ENCODE measurements at places on chromosomes 11 and 22. TPM values are rescaled to one million over a fixed set of nuclear protein-coding genes. Genes with fewer than 3 reads are reported as not detected.
A peak's percentile ranks its signal among the peaks of the same experiment; 100 is the strongest.

DNA sequence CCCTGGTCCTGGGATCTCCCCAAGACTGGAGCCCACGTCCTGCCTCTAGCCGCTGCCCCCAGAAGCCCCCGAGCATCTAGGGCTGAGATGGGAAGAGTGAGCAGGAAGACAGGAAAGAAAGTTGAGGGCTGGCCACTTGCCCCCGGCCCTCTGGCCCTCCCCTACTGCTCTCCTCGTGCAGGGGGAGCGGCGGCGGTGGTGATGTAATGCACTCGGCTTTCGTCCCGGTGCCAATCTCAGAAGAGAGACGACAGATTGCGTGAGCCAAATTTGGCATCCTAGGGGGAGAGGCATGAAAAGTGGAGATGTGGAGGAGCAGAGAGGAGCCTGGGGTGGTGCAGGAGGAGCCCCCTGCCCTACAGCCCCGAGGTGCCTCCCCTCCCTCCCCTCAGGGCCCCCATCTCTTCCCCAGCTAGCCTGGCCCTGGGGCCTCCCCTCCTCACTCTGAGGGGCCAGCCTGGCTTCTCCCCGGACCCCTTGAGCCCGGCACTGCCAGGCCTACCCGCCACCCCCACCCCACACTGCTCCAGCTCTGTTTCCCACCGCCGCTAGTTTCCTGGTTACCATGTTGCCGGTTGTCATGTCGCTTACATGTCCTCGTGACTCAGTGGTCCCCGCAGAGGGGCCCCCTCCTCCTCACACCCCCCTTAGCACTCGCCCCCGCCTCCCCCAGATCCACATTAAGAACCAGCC is 2.5 kb downstream of the KCNJ4 start:
- peaks cover 10% of the 10 kb centered on the region for H3K27me3 ChIP-seq
- peak overlapping the region; percentile 53 for H3K4me3 ChIP-seq
- H3K27ac ChIP-seq = peak overlapping the region; percentile 95
- no peaks in the 10 kb centered on the region for H3K36me3 ChIP-seq
- peaks cover 24% of the 10 kb centered on the region for H3K4me1 ChIP-seq

Gene PRDX5
- total RNA-seq = 395 TPM

Gene ANO9
- total RNA-seq = 0.26 TPM

DNA sequence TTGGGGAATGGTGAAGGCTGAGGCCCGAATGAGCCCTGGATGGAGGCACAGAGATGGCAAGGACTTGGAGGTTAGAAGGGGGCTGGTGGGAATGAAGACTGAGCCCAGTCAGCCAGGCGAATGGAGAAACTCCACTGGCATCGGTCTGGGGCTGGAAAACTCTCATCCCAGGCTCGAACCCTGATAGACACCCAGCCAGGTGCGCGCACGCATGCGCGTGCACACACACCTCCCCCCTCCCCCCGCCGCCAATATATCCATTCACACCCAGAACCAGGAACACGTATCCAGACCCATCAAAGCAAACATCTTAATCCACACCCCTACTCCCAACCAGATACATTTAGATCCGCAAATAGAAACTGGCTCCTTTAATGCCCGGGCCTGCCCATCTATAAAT is 139.3 kb downstream of the CEP164 start:
- no peak overlapping the region for H3K27ac ChIP-seq
- H3K4me3 ChIP-seq = no peak overlapping the region
- no peaks in the 10 kb centered on the region for H3K27me3 ChIP-seq

Gene MMP13
- not detected for total RNA-seq

DNA sequence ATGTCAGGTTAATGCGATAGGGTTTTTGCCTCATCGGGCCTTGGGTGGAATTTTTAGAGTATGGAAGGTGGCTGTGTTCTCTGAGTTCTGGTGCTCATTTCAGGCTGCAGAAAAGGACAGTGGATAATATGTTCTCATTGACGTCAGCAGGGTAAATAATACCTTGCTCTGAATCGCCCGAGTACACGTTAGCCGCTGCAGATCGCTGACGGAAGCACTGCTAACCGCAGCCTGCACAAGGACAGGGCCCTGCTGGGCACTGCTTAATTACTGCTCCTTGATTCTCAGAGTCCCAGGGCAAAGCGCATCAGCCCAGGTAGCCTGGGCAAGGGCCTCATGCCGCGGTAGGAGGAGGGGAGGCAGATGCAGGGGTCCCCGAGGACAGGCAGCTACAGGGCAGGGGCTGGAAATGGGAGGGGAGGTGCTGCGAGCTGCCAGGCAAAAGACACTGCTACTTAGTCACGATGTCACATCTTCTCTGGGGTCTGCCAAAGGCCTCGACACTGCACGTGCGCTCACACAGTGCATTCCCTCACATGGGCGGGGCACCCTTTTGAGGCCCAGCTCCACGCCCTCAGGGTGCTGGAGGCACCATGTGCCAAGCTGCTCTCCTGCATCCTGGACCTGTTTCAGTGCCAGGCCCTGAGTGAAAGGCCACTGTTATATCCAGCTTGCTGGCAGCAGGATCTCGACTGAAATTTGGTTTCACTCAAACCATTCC is 35.2 kb downstream of the PPP2R1B start:
- H3K27me3 ChIP-seq = no peaks in the 10 kb centered on the region
- H3K4me1 ChIP-seq = peaks cover 77% of the 10 kb centered on the region
- no peaks in the 10 kb centered on the region for H3K36me3 ChIP-seq

GRCh38 chr22:45612940-45613339 is 58.7 kb upstream of the ATXN10 start:
- H3K4me3 ChIP-seq = peak overlapping the region; percentile 26
- H3K27ac ChIP-seq = no peak overlapping the region
- H3K36me3 ChIP-seq = no peaks in the 10 kb centered on the region
- DNase-seq = no peak

- no peaks in the 10 kb centered on the region for H3K36me3 ChIP-seq
- H3K4me1 ChIP-seq = peaks cover 11% of the 10 kb centered on the region
- no peak overlapping the region for H3K27ac ChIP-seq
Observed at GRCh38 chr22:30538280-30538679, 8.3 kb downstream of the SEC14L6 start.

- H3K36me3 ChIP-seq = peaks cover 8% of the 10 kb centered on the region
- peaks cover 43% of the 10 kb centered on the region for H3K4me1 ChIP-seq
- H3K27ac ChIP-seq = peak overlapping the region; percentile 34
- H3K27me3 ChIP-seq = no peaks in the 10 kb centered on the region
Observed at GRCh38 chr11:63855975-63856374, 17.1 kb downstream of the MARK2 start.

Gene MB
- total RNA-seq = 15,160 TPM

DNA sequence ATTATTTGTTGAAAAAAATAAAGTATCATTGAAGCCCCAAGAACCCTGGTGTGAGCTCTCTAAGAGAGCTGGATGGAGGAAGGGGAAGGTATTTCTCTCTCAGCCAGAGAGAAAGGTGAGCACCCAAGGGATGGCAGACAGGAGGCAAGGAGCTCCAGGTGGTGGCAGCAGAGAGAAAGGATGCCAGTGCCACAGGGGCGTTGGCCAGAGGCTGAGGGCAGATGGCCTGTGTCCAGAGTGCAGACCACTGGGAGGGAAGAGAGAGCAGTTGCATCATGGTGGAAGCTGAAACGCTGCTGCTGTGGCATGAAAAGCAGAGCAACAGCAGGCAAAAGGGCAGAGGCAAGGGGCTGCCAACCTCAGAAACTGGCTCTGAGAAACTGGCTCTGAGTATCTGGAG is 8.5 kb downstream of the SPON1 start:
- no peaks in the 10 kb centered on the region for H3K27me3 ChIP-seq
- H3K36me3 ChIP-seq = no peaks in the 10 kb centered on the region
- H3K27ac ChIP-seq = no peak overlapping the region
- no peak for DNase-seq

GRCh38 chr22:19169002-19169946 is 9.3 kb downstream of the SLC25A1 start:
- peaks cover 52% of the 10 kb centered on the region for H3K27me3 ChIP-seq
- peaks cover 45% of the 10 kb centered on the region for H3K4me1 ChIP-seq
- no peak for DNase-seq
- H3K36me3 ChIP-seq = no peaks in the 10 kb centered on the region
- no peak overlapping the region for H3K27ac ChIP-seq
- H3K4me3 ChIP-seq = peak overlapping the region; percentile 16

DNA sequence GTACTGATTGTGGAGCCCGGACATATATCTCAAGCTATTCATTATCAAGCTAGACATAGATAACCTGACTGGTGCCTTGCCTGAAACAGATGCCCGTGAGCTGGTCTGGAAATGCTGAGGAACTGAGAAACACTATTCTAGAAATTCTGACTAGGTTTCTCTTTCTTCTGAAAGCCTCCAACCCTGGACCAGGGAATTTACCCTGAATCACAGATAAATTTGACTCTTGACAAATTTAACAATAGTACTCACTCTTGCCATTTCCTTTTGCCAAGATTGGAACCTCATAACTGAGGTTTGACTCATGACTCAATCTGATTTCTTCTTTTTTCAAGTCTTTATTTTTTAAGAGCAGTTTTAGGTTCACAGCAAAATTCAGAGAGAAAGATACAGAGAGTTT is 189.6 kb upstream of the SYN3 start:
- no peak overlapping the region for H3K4me3 ChIP-seq
- H3K36me3 ChIP-seq = no peaks in the 10 kb centered on the region
- no peaks in the 10 kb centered on the region for H3K4me1 ChIP-seq
- H3K27ac ChIP-seq = no peak overlapping the region
- H3K27me3 ChIP-seq = no peaks in the 10 kb centered on the region

Gene SMIM38
- total RNA-seq = 0.15 TPM

Gene MS4A8
- total RNA-seq = not detected

- H3K4me3 ChIP-seq = no peak overlapping the region
- no peaks in the 10 kb centered on the region for H3K36me3 ChIP-seq
- H3K4me1 ChIP-seq = no peaks in the 10 kb centered on the region
Observed at GRCh38 chr11:124122123-124122522, 6.9 kb downstream of the VWA5A start.

All from heart right ventricle (tissue), 16 donors.